ENCODE measurements at places on chromosomes 5 and 9.

GRCh38 chr5:144205141-144205551, 34.5 kb downstream of the KCTD16 start:
- DNase-seq, result no peak

DNA sequence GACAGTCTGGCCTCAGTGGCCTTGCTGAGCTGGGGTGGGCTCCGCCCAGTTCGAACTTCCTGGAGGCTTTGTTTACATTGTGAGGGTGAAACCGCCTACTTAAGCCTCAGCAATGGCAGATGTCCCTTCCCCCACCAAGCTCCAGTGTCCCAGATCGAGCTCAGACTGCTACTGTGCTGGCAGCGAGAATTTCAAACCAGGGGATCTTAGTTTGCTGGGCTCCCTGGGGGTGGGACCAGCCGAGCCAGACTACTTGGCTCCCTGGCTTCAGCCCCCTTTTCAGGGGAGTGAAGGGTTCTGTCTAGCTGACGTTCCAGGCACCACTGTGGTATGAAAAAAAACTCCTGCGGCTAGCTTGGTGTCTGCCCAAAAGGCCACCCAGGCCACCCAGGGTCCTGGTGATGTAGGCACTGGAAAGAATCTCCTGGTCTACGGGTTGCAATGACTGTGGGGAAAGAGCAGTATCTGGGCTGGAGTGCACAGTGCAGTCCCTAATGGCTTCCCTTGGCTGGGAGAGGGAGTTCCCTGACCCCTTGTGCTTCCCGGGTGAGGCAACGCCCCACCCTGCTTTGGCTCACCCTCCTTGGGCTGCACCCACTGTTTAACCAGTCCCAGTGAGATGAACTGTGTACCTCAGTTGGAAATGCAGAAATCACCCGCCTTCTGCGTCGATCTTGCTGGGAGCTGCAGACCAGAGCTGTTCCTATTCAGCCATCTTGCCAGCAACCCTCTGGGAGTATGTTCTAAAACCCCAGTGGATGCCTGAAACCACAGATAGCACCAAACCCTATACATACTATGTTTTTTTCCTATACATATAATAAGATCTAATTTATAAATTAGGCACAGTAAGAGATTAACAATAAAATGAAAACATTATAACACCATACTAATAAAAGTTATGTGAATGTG, 95.5 kb downstream of the TMEM161B start:
- DNase-seq, result no peak

- DNase-seq, result no peak
Observed at GRCh38 chr5:128441941-128442350, 96.1 kb downstream of the FBN2 start.

DNA sequence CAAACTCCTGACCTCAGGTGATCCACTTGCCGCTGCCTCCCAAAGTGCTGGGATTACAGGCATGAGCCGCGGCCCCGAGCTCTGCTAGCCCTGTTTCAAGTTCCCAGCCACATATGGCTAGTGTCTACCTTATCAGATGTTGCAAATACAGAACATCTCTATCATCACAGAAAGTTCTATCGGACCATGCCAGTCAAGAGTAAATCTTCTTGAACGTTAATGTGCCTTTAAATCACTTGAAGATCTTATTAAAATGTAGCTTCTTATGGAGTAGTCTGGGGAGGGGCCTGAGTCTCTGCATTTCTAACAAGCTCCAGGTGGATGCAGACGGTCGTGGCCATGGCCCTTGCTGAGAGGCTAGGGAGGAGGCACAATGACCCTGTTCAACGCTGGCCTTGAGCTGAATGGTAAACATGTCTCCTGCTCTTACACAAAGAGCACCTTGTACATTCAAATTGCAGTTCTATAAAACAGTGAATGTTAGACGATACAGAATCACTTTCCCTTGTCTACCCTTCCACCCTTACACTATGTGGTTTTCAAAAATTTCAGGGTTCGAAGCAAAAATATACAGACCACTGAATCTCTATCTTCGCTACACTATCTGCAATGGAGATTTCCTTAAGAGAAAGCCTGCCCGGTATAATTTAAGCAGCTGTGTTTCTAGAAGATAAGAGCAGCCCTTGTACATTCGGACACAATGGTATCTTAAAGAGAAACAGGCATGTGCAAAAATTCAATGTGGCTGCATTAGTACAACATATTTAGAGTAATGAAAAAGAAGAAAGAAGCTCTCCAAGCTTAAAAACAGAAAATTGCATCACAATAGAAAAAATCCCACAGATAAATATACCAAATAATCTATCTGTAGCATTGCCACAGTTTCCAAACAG, 114.1 kb downstream of the FRMD3 start:
- DNase-seq, result no peak

All from activated CD8-positive, alpha-beta T cell treated with anti-CD3 and anti-CD28 coated beads, Interleukin-2, amount 10 ng/mL, durations not matched to agents 7 days and 5 days (primary cell).